CD4-positive, alpha-beta memory T cell (primary cell): ENCODE measurements at places on chromosomes 7 and 10.

DNA sequence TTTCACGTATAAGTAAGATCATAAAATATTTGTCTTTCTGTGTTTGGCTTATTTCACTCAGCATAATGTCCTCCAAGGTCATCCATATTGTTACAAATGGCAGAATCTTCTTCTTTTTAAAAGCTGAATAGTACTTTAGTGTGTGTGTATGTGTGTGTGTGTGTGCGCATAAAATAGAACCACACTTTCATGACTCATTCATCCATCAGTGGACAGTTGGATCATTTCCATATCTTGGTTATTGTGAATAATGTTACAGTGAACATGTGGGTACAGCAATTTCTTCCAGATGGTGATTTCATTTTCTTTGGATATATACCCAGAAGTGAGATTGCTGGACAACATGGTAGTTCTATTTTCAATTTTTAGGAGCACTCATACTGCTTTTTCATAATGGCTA is 622.4 kb downstream of the NRG3 start:
- DNase-seq, result no peak

DNA sequence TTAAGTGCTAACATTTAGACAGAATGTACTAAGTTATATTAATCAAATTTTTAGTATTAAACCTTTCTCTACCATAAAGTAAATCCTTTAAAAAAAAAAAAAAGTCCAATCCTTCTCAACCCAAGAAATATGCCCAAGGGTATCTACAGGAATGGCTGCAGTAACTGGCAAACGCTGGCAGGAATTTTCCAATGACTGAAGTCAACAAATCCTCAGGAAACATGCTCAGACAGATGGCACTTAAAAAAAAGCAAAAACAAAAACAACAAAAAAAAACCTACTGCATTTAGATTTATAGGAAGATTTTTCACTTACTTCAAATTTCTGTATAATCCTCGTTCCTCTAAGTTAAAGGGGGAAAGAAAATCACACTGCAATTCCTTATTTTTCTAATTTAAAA is 666 bp downstream of the SVIL start:
- DNase-seq, result no peak

- no peak for DNase-seq
Measured at GRCh38 chr10:34145715-34146114, 669.4 kb downstream of the PARD3 start.

DNA sequence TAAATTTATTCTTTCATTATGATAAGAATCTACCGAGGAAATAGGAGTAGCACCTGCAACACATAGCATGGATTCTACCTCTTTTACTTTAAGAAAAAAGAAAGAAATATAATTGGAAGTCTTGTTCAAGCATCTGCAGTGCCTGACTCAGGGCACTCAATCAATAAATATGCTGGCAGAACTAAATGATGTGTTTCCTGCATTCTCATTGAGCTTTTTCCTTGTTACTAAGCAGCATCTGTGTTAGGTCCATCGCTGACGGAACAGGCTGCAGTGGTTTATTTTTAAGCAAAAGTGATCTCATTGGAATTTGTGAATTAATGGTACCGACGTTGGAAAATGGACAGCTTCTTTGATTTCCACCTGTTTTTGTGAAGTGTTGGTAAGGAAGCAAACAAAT is 417.5 kb downstream of the DPP6 start:
- no peak for DNase-seq
